ENCODE measurements at places on chromosomes 1 and 21.

GRCh38 chr1:31295874-31296485 is 608 bp downstream of the SNRNP40 start:
- no peak for DNase-seq

DNA sequence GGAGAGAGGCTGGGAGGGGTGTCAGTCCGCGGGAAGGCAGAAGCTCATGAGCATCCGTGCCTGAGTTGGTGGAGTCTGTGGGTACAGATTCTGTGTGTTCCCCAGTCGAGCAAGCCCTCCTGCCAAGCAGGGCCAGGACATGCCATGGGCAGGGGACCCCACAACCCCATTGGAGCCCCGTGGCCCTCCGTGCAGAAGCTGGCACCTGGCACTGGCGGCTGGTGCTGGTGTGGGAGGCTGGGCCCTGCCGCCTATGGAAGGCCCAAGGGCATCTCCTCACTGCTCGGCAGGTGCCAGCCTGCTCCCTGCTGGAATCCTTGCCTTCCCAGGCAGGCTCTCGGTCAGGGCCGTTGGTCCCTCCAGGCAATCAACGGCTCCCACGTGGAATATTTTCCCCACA is 73.7 kb downstream of the UBE2T start:
- DNase-seq: no peak

DNA sequence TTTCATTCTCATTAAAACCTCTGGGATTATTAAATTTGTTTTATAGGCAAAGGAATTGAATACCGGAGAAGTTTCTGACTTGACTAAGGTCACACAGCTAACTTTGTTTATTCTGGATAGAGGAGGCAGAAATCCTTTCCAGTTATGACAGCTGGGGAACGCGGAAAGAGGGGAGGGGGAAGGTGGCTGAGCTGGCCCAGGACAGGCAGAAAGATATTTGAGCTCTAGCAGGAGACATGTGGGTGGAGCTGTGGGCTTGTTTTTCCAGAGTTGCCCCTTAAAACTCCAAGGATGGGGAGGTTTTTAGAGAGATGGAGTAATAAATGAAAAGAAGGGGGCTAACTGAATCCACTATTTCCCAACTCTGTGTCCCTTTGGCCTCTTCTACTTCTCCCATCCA is 27.8 kb downstream of the FOXD2 start:
- DNase-seq: no peak

- DNase-seq: no peak
These were observed 34.1 kb downstream of the RGSL1 start for GRCh38 chr1:182484067-182484466.

DNA sequence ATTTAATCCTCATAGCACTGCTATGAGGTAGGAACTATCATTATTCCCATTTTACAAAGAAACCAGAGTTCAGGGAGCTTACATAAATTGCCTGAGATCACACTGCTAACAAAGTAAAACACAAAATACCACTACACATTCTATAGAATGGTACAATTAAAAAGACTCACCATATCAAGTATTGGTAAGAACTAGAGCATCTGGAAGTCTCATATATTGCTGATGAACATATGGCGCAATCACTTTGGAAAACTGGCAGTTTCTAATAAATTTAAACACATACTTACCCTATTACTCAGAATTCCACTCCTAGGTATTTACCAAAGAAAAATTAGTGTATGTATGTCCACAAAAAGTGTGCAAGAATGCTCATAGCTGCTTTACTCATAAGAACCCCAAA is 261.5 kb downstream of the RRAGC start:
- DNase-seq: no peak

DNA sequence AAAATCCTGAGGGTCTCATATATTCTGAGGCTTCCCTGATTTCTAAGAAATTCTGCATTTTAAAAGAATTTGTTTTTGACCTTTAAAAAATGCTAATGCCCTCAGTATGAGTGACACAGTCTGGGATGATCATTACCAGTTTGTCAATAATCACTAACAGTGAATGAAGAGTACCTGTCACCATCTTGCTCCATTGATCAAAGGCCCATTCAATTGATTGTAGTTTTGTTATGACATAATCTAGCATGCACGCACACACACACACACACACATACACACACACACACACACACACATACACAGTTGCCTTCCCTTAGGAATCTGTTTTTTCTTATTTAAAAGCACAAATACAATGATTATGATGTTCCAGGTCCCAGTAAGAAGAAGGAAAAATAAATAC is 250.4 kb downstream of the NFIA start:
- DNase-seq: no peak

DNA sequence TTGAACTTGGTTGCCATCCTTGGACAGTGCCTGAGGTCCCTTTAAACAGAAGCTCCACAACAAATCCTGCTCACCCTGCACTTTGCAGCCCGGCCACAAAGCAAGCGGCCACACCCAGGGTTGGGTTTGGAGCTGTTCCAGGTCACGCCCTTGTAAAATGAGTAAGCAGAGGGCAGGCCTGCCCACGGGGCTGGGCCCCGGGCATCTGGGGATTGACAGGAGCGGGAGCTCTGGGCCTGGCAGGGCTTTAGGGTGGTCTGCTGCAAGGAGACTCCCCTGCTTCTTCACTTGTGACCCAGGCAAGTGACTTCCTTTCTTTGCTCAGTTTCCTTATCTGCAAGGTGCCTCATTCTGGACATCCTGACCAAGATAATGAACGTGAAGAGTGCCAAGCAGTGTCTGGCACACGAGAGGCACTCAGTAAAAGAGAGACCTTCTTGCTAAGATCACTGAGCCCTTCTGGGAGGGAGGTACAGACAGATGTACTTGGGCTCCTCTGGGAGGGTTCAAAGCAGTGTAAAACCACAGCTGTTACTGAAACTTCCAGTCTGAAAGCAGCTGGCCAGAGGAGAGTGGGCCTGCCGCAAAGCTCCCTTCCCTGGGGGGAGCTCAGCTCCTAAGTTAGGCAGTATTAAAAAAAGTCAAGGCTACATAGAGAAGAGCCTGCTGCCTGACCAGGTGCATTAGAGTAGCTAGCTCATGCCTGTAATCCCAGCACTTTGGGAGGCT is 2.6 kb downstream of the E2F2 start:
- DNase-seq: peak; percentile 70

DNA sequence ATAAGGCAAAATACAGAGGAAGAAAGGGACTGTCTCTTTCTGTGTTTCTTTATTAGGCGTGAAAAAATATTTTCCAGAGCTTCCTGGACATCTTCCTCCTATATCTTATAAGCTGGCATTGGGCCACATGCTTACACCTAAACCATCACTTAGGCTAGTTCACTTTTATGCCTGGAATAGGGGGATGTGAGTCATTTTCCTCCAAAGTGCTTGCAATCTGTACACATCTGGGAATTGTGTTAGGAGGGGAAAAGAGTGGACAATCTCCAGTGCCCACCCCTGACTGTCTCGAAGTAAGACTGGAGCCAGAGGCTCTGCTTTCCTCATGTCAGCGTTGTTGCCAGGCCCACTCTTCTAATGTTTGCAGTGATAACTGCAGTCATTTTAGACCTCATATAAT is 29.9 kb downstream of the GIPC2 start:
- no peak for DNase-seq

- no peak for DNase-seq
These were observed 20.9 kb downstream of the ZBTB40 start for GRCh38 chr1:22472596-22472995.

GRCh38 chr1:13703128-13703513 is 3.1 kb downstream of the PRDM2 start:
- no peak for DNase-seq

GRCh38 chr1:168719306-168720111 is 9.5 kb downstream of the DPT start:
- DNase-seq: no peak

- DNase-seq: no peak
These were observed 129.0 kb downstream of the APP start for GRCh38 chr21:26041431-26042180.

GRCh38 chr1:109622137-109622892 is 2.7 kb downstream of the AMPD2 start:
- DNase-seq: no peak

DNA sequence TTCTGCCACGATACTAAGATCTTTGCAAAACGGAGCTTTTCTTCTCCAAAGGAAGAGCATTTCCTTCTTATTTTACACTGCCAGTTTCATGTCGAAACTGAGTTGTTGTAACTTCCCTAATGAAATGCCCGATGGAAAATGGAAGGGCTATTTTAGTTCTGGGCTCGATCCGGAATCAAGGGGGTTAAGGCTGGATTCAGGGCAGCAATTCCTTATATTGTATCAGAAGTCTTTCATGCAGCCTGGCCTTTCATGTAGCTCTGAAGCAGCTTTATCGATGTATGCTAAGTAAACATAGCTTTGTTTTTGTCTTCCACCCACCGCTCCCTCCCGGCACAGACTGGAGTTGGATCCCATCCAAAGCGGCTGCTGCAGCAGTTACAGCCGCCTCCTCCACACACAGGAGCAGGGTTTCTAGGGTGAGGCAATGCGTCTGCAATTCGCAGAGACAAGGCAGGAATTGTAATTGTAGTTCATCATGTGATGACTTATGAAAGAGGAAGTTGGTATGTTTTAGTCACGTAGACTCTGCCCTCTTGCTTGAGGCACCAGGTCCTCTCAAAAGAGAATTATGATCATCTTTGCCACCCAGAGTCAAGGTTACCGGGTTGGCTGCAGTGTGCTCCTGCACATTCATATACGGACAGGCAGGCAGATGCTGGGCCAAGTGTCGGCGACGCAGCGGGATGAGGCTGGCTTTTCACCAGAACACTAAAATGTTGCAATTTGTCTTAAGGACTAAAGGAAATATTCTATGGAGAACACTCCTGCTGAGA is 2.6 kb upstream of the IRF2BP2 start:
- peak; percentile 52 for DNase-seq

DNA sequence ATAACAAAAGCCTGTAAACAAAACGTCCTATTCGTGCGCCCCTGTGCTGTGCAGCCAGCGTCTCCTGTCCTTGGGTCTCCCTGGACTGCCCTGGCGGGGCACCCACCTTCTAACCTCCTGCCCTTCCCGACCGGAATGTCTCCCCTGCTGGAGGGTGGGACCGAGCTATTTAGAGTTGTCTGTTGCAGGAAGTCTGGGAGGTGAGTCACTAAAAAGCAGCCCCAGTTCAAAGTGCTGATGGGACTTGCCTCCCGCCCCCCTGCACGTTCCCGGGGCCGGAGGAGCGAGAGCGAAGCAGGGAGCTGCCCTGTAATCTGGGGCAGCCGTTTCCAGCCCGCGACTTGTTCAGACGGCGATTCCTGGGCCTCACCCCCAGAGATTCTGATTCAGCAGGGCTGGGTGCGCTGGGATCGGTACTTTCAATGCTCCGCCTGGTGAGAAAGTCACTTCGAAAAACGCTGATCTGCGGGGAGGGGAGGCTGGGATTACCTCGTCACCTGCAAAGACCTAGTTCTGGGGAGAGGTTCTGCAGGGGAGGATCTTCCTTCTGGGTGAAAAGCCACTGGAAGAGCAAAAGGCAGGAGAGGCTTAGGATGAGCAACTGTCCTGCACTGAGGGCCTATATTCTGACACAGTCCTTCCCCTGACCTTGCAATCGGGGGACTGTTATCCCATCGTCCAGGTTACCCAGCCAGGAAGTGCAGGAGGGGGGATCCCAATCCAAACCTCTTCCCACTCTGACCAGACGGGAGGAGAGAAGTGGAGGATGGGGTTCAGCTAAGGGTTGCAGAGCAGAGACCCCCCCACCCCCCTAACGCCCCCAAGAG is 1.2 kb upstream of the DHRS3 start:
- DNase-seq: peak; percentile 52

DNA sequence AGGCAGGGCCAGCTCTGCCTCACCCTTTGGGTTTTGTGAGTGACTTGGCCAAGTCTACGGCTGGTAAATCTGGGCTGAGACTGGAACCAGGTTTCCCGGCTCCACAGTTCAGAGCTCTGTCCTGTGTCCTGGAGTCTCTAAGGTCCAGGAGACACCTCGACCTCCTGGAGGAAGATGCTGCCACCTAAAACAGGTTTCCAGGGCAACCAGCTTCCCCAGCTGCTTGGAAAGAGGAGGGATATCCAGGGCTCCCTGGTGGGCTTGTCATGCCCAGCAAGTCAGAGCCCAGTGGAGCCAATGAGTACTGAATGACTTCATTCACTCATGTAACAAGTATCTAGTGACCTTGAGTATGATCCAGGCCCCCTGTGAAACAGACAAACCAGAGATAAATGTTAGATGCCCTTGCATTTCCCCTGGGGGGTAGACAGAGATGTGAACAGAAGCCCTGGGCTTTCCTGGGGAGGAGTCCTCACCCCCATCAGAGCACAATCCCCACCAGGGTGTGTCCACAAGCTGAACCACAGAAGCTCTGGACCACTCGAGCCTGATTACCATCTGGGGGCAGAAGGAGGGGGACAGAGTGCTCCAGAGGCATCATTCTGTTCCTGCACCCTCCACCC is 181.2 kb upstream of the RAB4A start:
- no peak for DNase-seq

DNA sequence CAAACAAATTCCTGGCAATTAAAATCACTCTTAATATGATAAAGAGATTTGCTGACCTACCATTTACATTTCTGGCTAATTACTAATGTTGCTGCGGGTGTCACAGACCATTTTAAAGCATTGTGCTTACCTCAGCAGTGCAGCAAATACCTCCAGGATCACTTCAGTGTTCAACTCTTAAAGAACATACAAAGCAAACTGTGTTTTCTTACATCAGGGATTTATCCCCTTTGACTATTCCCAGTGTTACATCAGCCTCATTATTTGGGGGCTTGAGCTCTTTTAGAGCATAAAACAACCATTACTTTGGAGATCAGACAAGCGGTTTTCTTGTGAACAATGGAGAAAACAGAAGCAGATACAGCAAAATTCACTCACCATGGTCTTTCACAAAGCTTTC is 185.4 kb downstream of the LYPLAL1 start:
- DNase-seq: no peak

GRCh38 chr1:233379869-233380438 is 52.4 kb downstream of the MAP3K21 start:
- no peak for DNase-seq

DNA sequence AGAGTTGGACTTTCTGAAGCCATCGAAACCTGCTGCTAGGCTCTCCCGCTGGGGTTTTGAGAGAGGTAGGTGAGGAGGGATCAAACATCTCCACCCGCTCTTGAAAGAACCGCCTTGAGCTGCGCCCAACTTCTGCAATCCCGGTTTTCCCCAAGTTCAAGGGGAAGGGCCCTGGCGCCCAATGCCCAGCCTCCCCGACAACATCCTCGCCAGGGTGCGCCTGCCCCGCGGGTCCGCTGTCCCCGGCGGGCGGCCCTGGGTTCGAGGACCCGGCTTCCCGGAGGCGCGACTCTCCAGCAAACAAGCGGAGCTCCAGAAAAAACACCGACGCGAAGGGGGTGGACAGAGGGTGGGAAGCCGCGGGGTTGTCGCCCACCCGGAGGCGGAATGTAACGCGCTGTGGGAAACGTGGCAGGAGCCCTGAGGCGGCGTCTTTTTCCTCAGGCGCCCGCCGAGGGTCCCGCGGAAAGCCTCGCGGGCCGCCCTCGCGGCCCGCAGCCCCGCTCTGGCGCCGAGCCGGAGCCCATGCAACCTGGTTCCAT is 607 bp downstream of the BTG3 start:
- peak; percentile 9 for DNase-seq

GRCh38 chr1:119531606-119532323 is 24.8 kb downstream of the HSD3B1 start:
- no peak for DNase-seq

GRCh38 chr1:49323925-49324540 is 547.3 kb upstream of the BEND5 start:
- DNase-seq: no peak

Data from T-helper 1 cell (primary cell).